ENCODE measurements at places on chromosomes 13 and 19. TPM values are rescaled to one million over a fixed set of nuclear protein-coding genes. Genes with fewer than 3 reads are reported as not detected.

KLF1 gene
- total RNA-seq: not detected

PRRG2 gene
- total RNA-seq: 1.2 TPM

FCAR gene
- not detected for total RNA-seq

DDX39A gene
- total RNA-seq: 48.3 TPM

IGFL4 gene
- total RNA-seq: not detected

Measured in smooth muscle cell of trachea (primary cell).